IPS-NIHi11 (cell line): ENCODE measurements at places on chromosomes 4 and X.
A peak's percentile ranks its signal among the peaks of the same experiment; 100 is the strongest.

DNA sequence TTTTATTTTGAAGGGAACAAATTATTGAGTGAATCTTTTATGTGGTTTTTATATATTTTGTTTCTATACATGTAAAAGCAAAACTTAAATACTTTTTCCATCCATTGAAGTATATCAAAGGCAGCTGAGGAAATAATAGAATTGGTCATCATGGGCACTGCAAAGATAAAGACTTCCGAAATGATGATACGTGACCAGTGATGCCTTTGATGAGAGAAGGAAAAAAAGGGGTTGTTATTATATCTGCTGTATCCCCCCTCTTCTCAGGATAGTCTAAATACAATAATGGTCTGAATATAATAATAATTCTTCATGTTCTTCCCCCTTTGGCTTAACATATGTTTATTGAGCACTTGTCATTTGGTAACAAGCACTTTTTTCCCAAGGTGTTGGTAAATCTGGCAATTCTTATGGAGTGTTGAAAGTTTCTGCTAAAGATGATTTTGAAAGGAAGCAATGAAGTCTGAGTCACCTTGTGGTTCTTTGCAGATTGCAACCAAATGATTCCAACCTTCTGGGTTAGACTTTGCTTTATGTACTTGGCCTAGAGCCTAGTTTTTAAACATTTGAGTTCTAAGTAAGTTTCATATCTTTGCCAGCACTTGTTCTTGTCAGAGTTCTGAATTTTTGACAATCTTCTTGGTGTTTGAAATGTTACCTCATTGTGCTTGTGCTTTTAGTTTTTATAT, 60.8 kb downstream of the USP9X start:
- DNase-seq, result no peak

- DNase-seq, result no peak
These were observed 97.7 kb upstream of the CASK start for GRCh38 chrX:42021058-42021457.

- no peak for DNase-seq
These were observed 11.4 kb downstream of the ANK2 start for GRCh38 chr4:113060853-113061252.

DNA sequence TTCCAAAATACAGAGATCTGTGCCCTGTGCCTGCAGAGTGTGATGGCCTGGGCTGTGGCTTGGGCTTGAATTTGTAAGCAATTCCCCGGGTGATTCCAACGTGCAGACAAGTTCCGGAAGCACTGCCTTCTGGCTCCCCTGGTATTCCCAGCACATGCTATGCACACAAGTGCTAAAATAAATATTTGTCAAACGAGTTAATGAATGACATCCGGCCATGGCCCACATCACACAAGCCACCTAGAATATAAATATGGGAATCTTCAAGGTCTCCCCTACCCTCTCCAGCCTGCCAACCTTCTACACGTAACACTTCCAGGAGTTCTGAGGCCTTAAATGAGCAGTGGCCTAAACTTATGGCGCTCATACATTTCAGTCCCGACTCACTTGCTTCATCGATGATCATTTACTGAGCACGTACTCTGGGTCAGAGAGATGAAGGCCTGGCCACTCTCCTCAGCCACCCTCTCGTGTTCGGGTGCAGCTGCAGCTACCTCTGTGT, 21.3 kb downstream of the DCTD start:
- DNase-seq, result no peak

- peak; percentile 52 for DNase-seq
These were observed 631.5 kb downstream of the RAB28 start for GRCh38 chr4:12852338-12853307.

DNA sequence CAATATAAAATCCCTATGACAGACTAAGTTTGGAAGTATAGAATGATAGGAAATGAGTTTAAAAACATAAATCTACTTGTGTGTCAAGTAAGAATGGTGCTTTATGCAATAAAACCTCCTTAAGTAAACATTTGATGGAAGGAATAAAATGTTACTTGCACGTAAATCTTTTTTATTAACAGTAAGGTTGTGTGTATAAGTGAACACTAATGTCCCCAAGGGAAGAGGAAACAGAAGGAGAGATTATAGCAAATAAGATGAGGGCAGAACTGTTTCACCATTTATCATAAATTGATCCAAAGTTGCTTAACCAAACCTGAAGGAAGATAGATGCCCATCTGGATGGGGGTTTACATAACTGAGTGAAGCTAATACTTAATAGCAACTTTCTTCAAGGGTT, 86.8 kb downstream of the FRMPD4 start:
- no peak for DNase-seq

DNA sequence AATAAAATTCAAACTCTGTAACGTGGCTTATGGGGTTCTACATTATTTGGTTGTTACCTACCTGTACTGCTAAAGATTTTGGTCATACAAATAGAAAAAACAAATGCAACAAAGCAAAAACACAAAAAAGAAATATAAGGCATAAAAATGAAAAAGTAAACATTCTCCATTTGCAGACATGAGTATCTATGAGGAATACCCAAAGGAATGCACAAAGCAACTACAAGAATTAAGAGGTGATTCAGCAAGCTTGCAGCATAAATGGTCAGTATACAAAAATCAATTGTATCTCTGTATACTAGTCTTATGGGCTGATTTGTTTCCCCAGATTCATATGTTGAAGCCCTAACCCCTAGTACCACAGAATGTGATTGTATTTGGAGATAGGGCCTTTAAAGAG, 3.6 kb upstream of the PDE5A start:
- no peak for DNase-seq

GRCh38 chrX:131970347-131970746, 52.8 kb upstream of the STK26 start:
- DNase-seq, result no peak

- no peak for DNase-seq
These were observed 13.2 kb upstream of the CLDN24 start for GRCh38 chr4:183335369-183335940.

GRCh38 chrX:12974305-12974795, 560 bp upstream of the TMSB4X start:
- DNase-seq, result peak; percentile 37

DNA sequence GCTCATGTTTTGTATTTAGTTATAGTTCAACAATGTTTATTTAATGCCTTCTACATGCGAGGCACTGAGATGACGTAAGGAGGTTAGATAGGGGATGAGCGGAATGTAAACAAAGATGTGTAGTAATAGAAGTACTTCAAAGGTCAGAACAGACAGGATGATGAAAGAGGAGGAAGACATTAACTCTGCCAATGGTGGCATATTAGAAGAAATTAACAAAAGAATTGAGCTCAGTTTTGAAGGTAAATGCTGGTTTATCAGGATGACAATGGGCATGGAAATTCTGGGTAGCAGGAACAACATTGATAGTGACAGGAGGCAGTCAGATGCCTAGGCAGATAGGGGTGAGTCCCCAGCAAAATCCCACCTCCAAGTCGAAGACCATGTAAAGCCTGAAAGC, 62.3 kb upstream of the PGRMC2 start:
- no peak for DNase-seq

GRCh38 chr4:532588-533317, 33.7 kb downstream of the PIGG start:
- DNase-seq, result peak; percentile 64

DNA sequence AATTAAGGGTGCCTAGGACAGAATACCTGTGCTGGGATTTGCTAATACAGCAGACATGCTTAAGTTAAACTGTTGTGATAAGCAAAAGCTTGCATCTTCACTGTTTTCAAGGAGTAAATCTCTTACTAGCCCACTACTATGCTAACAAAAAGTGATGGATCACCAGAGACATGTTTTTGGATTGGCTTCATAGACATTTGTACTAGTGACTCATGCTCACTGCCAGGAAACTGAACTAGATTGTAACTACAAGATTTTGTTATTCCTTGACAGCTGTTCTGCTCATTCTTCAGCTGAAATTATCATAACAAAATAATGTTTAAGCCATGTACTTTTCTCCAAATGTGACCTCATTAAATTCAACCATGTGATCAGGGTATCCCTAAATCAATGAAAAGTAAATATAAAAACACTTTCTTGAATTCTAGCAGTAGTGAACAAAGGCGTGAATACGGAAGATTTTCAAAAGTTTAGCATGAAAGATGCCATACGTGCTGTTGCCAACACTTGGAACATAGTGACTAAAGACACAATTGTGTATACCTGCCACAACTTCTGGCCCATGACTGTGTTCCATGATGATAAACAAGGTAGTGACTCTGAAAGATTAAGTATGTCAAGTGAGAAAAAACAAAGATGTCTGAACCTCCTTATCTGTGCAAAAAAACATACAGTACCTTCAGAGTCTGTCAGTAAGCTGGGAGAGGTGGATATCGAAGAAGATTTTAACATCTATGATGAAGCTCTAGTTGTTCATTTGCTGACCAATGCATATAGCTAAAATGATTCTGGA, 154.0 kb downstream of the BTC start:
- DNase-seq, result no peak

DNA sequence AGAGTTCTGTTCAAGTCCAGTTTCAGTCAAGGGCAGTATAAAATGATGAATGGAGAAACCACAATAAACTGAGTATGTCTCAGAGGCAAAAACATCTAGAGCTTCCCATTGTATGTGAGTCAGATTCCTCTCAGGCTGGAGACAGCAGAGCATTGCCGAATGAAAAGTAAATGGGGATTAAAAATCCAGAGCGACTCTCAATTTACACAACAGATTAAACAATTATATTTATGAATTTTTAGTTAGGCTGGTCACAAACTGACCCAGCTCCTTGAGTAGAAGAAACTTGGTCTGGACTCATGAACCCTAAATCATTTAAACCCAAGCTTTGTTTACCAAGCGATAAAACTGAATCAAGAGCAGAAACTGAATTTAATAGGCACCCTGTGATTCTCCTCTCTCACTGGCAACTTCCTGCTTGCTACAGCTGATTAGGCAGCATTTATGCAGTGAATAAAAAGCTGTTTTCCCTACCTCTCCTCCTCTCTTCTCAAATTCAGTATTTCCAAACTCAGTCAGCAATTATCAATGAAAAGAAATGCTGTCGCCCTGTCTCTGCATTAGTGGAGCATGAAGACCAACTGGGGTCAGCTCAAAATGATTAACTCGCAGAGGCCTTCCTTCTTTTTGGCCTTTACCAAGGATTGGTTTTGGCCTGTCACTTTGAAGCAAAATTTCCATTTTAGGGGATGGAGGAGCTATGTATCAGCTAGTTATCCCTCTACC, 568.0 kb downstream of the PDHA2 start:
- peak; percentile 6 for DNase-seq

- DNase-seq, result no peak
These were observed 1712.4 kb upstream of the TENM3 start for GRCh38 chr4:180530787-180531186.
